ENCODE measurements at places on chromosomes 16 and 17.

- DNase-seq = no peak
Observed at GRCh38 chr17:40219594-40220338, 662 bp downstream of the WIPF2 start.

DNA sequence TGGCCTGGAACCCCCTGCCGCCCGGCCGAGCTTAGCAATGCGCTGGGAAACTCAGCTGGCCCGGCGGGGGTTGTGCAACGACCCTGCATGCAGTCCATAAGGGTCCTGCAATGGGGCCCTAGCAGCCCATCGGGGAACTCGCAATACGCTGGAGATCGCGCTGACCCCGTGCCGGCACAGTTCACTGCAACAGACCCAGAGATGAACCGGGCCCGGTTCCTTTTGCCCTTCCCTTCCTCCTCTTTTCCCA, 375 bp downstream of the SLC25A11 start:
- no peak for DNase-seq

DNA sequence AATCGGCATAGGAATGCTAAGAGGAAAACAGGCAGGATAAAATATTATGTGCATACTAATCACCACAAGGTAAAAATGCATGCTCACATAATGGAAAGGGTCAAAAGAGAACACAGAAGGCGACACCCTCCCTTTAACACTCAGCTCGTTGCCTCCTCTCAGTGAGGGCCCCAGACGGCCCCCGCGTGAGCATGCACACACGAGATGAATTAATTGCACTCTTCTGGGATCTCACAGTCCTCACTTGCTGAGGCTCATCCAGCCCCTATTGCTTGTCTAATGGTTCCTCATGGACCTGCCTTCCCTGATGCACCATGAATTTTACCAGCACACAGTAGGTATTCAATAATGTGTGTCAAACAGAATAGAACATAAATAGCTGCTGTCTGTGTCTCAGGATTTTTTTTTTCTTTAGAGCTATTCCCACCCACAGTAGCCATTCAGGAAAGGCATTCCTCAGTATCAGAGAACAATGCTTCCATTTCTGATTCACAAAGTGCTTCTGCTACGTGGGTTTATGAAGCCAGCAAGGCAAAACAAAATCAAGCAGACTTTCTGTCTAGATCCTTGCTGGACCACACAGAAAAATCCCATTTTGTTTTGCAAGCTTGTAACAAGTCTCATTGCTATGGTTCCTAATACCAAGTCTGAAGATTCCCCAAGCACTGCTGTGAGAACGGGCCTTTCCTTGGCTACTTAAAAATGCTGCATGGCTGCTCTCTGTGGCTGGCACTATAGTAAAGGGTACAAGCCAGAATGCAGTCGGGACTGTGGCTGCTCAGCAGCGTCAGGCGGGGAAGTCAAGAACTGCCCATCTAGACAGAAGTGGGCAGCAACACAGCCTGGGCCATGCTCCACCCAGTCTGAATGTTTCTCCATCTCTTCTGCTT, 43.6 kb downstream of the TOM1L2 start:
- DNase-seq = no peak

GRCh38 chr16:12228602-12229499, 252.3 kb downstream of the SNX29 start:
- DNase-seq = peak; percentile 78

- peak; percentile 87 for DNase-seq
Observed at GRCh38 chr16:88747588-88748301, 37.3 kb downstream of the PIEZO1 start.

GRCh38 chr17:50332196-50332595, 13.7 kb upstream of the XYLT2 start:
- DNase-seq = no peak

DNA sequence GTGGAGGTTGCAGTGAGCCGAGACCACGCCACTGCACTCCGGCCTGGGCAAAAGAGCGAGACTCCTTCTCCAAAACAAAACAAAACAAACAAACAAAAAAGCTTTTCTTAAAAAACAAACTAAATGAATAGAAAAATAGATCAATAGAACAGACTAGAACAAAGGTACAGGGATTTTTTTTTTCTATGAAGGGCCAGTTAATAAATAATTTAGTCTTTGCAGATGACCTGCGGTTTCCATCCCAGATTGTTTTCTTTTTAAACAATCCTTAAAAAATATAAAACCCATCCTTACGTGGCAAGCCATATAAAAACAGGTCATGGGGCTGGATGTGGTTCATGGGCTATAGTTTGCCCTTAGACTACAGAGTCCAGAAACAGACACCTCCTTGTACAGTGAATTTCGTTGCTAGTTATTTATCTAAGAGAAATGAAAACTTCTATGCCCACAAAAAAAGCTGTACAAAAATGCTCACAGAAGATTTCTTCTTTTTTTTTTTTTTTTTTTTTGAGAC, 45.4 kb downstream of the CREBBP start:
- DNase-seq = no peak

DNA sequence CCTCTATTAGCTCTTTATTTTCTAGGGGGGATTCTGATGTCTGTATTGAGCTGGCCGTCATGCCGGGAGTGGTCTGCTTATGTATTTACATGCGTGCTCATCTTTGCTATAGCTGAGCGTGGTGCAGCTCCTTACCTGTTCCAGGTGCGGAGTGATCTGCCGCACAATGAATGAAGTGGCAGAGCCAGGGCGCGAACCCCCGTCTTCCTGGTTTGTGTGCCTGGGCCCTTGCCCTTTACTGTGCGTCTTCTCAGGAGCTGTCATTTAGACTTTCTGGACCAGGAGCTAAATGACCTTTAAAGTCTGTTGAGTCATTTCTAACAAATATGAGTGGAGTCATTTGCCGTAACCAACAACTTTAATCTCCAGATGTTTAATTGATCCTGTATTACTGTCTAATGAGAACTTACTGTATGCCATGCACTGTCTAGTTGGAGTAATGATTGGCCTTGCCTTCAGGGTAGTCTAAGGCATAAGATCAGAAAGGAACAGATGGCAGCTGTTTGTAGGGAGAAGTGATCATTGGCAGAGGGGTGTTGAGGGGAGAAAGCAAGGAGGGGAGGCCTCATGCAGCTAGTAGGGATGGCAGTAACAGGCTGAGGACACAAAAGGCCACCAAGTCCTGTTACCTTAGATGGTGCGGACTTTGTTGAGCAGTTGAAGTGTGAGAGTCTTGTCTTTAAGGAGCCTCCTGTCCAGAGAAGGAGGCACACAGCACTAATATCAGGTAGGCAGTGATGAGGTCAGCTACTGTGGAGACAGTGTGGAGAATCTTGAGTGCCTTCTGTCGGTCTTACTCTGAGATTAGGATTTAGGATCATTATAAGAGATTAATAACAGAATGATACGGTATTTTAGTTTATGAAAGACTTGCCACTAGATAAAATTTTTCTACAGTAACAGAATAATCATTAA, 53.9 kb downstream of the USP10 start:
- DNase-seq = no peak

- no peak for DNase-seq
Observed at GRCh38 chr16:54846766-54847165, 83.9 kb upstream of the IRX5 start.

GRCh38 chr16:19804538-19805323, 79.9 kb downstream of the GPRC5B start:
- DNase-seq = peak; percentile 55

DNA sequence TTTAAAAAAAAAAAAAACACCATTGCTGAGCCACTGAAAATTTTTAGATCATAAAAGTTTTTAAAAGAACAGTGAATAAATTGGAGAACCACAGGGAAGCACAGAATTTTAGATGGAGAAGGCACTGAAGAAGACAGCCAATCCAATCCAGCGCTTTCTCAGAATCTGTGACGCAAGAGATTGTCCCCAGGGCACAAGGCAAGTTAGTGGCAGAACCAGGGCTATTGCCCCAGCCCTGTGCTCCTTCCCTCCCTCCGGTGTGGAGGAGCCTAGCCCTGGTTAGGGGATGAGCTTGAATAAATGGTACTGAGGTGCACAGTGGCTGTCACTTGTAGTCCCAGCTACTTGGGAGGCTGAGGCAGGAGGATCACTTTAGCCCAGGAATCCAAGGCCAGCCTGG, 108.3 kb downstream of the ZNF423 start:
- no peak for DNase-seq

DNA sequence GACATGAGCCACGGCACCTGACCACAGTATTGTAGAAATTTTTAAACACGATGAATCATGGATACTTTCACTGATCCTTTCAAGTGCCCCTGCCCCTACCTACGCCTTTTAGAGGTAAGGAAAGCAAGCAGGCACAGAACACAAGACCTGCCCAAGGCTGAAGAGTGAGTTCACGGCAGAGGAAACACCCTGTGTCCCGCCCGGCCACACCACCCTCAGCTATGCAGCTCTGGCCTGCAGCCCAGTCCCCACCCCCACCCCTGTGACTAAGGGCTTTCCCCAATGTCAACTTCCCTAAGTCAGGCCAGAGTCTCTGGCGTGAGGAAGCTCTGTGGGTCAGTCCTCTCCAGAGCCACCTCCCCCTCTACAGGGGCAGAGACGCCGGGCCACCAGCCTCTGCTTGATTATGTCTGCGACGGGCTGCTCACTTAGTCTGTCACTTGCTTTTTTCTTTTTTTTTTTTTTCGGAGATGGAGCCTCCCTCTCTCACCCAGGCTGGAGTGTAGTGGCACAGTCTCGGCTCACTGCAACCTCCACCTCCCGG, 8.4 kb downstream of the SLC16A5 start:
- no peak for DNase-seq

DNA sequence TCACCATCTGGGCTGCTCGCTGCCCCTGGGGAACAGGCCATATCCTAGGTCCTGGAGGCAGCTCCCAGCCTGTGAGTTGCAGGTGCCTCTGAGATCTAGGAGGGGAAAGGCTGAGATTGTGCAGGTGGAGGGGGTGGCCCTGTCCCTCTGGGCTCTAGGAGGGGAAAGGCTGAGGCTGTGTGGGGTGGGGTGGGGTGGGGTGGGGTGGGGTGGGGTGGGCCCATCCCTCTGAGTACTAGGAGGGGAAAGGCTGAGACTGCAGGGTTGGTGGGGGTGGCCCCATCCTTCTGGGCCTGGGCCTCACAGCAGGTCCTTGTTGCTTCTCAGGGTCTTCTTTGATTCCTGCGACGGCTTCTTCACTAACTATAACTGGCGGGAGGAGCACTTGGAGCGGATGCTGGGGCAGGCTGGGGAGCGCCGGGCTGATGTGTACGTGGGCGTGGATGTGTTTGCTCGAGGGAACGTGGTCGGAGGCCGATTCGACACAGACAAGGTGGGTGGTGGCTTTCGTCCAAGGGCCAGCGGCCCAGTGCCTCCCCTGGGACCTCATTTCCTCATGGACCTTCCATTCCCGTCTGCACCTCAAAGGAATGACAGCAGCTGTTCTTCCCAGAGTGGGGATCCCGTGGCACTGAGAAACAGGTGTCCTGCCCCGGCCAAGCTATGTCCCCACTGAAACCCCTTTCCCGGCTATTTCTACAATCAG, 7.1 kb downstream of the ENGASE start:
- no peak for DNase-seq

GRCh38 chr17:46166692-46167249, 26.5 kb downstream of the KANSL1 start:
- no peak for DNase-seq

GRCh38 chr17:63497708-63498483, 21.0 kb downstream of the ACE start:
- DNase-seq = peak; percentile 72

DNA sequence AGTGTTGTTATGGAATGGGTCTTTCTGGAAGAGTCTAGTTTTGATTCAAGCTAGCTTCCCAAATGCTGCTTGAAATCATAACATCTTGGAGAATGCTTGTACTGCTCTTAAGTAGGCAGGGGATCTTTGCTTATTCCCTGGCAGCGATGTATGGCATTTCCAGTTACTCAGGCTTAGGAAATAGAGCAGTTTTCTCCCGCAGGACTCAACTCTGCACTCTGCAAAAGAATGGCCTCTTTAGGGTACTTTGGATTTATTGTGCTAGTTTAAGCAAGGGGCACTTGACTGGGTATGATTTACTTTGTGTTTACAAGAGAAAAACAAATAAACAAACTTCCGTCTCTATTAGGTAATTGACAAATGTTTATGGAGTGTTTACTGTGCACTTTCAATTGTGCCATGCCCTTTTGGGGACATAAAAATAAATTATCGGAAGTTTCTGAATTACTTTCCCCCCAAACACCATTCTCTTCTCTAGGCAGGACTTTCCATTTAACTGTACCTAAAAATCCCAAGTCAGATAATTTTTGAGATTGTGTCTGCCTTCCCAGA, 164.0 kb downstream of the MAP2K6 start:
- no peak for DNase-seq

- no peak for DNase-seq
Observed at GRCh38 chr17:53736516-53737240, 86.0 kb upstream of the KIF2B start.

DNA sequence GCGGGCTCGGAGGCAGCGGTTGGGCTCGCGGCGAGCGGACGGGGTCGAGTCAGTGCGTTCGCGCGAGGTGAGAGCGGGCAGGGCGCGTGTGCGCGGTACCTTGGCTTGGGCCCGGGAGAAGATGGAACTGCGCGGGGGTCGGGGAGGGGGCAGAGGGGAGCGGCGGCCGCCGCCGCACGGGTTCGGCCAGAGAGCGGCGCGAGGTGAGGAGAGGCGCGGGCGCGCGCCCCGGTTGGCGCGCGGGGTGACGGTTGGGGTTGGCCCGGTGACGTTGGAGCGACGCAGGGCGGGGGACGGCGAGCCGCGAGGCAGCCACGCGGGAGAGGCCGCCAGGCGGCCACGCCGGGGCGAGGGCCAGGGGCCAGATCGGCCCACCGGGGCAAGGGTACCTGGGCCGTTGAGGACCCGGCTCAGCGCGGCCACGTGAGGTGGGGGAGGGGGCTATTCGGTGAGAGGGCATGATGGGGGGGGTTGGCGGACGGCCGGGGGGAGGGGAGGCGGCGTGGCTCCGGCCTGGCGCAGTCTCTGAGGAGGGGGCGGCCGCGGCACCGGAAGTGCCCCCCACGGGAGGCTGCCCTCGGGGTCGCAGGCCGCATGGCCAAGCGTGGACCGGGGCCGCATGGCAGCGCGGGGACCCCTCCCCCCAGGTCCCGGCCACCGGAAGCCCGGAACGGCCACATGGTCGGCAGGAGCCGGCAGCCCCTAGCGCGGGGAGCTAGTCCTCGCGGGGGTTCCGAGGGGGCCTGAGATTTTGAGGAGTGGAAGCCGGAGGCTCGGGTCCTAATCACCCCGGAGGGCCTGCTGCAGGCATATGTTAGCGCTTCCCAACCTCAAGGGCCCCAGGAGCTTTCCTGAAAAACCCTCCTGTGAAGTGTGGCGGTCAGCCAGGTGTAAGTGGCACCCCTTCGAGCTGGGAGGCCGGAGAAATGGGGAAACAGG, 527 bp downstream of the EIF5A start:
- DNase-seq = peak; percentile 50

All from WTC11 (cell line).